ENCODE measurements at places on chromosomes 7 and 10. TPM values are rescaled to one million over a fixed set of nuclear protein-coding genes. Genes with fewer than 3 reads are reported as not detected.

DNA sequence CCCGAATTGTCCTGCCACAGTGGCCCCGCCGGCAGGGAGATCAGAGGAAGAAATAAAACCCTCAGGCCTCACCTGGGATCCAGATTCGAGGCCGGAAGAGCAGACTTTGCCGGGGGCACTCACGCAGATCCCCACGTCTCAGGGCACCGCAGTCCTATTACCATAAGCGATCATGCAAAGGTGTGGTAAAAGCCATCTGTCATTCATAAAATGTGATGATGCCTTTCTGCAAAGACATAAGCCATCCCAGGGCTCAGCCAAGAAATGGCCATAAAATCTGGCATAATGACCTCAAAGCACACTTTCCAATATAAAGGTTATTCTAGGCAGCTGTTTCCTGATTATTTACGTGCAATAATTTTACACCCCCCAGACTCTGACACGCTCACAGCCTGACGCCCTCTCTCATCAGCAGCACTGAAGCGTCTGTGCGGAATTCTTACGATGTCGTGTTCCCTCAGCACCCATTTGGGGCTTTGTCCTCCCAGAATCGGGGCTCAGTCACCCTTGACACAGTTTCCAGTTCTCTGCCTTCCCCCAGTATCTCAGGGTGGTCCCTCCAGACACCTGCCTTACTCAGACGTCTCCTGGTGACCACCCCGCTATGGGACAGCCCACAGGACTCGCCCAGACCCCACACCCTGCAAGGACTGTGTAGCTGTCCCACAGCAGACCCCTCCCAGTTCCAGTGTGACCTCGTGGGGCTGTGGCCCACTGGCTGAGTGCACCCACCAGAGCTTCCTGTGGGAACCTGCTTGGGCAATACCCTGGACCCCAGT is 74.3 kb upstream of the FAM20C start:
- peaks cover 43% of the 10 kb centered on the region for H3K4me1 ChIP-seq
- H3K27me3 ChIP-seq: peaks cover 15% of the 10 kb centered on the region

GRCh38 chr10:79081353-79082034 is 12.7 kb downstream of the ZMIZ1 start:
- H3K4me3 ChIP-seq: no peak overlapping the region
- peaks cover 62% of the 10 kb centered on the region for H3K4me1 ChIP-seq
- no peaks in the 10 kb centered on the region for H3K27me3 ChIP-seq
- no peak for DNase-seq

DNA sequence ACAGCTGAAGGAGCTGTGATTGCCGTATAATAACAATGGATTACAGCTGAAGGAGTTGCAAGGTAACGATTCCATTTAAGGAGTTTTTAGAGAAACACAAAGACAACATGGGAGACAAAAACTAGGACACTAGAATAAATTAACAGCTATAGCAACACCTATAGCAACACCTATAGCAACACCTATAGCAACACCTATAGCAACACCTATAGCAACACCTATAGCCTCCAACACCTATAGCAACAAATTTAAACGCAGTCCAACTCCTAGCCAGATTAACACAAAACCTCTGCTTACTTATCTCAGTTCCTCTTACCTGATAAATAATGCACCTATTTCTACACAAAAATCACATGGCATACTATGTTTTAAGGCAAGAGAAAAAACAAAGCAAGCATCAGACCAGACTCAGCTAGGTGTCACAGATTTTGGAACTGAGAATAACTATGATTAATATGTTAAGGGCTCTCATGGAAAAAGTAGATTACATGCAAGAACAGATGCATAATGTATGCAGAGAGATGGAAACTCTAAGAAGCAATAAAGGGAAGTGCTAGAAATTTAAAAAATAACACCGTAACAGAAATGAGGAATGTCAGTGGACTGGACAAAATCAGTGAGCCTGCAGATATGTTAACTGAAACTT is 55.7 kb upstream of the SRPK2 start:
- no peak overlapping the region for H3K27ac ChIP-seq
- H3K27me3 ChIP-seq: no peaks in the 10 kb centered on the region
- no peak for DNase-seq
- no peaks in the 10 kb centered on the region for H3K4me1 ChIP-seq

DNA sequence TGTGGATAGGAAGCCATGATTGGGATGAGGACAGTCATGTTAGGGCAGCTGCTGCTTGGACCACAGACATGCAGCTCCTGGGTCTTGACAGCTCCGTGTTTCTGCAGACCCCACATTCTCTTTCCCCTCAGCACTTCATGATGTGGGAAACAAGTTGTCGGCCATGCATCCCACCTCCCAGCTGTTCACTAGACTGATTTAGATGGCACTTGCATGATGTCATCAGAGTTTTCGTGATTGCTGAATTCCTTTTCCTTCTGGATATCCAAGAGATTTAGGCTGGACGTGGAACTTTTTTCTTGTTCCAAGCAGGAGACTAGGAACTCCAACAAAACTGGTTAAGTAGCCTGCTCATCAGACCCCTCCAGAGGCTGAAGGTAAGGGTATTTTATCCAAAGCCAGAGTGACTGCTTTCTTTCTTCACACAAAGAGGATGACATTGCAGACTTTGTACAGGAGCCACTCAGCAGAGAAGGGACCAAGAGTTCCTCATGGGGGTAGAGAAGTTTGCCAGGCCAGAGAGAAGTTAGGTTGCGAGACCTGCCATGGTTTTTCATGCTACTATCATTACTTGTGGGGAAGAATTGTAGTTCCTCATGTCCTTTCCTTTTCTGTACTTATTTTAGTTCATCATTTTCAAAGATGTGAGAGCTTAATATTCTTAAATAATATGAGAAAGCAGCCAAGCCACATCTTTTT is 117.7 kb upstream of the GJD4 start:
- no peaks in the 10 kb centered on the region for H3K27me3 ChIP-seq
- no peak overlapping the region for H3K27ac ChIP-seq
- DNase-seq: no peak

GRCh38 chr7:42734568-42734967 is 177.3 kb downstream of the C7orf25 start:
- no peaks in the 10 kb centered on the region for H3K36me3 ChIP-seq
- no peak overlapping the region for H3K27ac ChIP-seq
- H3K4me1 ChIP-seq: no peaks in the 10 kb centered on the region
- H3K27me3 ChIP-seq: peaks cover 3% of the 10 kb centered on the region
- no peak for DNase-seq

DNA sequence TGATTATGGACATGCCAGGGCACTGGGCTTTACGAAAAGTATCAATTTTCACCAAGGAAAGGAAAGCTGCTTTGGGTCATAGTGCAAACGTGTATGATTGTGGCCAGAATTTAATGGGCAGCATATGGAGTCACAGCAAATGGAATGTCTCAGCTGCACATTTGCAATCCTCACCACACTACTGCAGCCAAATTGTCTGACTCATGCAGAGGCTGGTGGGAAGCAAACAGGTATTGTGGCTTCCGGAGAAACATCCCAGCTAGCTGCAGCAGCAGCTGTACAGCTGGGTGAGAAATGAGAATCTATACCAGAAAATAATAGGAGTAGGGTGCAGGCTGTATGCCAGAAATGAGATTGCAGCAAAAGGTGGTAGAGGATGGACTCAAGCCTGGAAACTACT is 374.7 kb upstream of the VWC2 start:
- peak overlapping the region; percentile 32 for H3K27ac ChIP-seq
- no peaks in the 10 kb centered on the region for H3K36me3 ChIP-seq
- DNase-seq: no peak
- no peak overlapping the region for H3K4me3 ChIP-seq
- H3K27me3 ChIP-seq: no peaks in the 10 kb centered on the region

The CPN1 gene
- 0.66 TPM for total RNA-seq

DNA sequence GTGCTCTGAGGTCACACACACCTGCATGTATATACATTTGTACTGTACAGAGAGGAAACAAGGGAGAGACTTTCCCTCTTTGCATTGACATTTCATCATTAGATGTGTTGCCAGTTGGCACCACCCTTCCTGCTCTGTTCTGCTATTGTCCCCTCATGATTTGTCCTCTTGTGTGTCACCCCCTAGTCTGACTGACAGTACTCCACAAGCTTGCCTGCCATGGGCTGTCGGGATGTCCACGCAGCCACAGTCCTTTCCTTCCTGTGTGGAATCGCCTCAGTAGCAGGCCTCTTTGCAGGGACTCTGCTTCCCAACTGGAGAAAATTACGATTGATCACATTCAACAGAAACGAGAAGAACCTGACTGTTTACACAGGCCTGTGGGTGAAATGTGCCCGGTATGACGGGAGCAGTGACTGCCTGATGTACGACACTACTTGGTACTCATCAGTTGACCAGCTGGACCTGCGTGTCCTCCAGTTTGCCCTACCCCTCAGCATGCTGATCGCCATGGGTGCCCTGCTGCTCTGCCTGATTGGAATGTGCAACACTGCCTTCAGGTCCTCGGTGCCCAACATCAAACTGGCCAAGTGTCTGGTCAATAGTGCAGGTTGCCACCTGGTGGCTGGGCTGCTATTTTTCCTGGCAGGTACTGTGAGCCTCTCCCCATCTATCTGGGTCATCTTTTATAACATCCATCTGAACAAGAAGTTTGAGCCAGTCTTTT is 9.4 kb downstream of the CLDN12 start:
- H3K36me3 ChIP-seq: peaks cover 16% of the 10 kb centered on the region
- H3K4me3 ChIP-seq: no peak overlapping the region
- H3K27ac ChIP-seq: 0 out of 2 replicates have a peak overlapping the region, but pooled peaks have one; percentile 12

GRCh38 chr7:158321936-158322615 is 265.5 kb downstream of the PTPRN2 start:
- H3K4me3 ChIP-seq: no peak overlapping the region
- DNase-seq: no peak
- no peak overlapping the region for H3K27ac ChIP-seq
- peaks cover 35% of the 10 kb centered on the region for H3K4me1 ChIP-seq
- H3K27me3 ChIP-seq: peaks cover 10% of the 10 kb centered on the region

The CDH23 gene
- 2.9 TPM for total RNA-seq

DNA sequence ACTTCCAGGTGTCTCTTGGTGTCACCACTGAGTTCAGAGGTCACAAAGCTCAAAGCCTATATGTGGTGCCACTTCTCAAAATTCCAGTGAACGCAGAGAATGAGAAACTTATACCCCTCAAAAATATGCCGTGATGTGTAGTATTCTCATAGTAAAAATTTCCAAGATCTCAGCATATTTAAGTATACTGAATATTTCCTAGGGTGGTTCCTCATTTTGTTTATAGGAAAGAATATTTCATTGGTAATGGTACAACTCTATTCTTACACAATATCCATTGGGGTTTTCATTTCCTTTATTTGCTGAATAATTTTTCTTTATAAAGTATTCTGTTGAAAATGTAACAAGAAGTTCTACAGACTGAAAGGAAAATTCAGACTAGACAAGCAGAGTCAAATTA is 58.9 kb upstream of the ADO start:
- H3K27ac ChIP-seq: no peak overlapping the region
- H3K4me1 ChIP-seq: peaks cover 11% of the 10 kb centered on the region
- H3K4me3 ChIP-seq: no peak overlapping the region
- no peaks in the 10 kb centered on the region for H3K36me3 ChIP-seq
- H3K27me3 ChIP-seq: no peaks in the 10 kb centered on the region

The RTKN2 gene
- total RNA-seq: 16.8 TPM

GRCh38 chr10:68110027-68110426 is 739 bp downstream of the MYPN start:
- H3K4me1 ChIP-seq: peaks cover 10% of the 10 kb centered on the region
- H3K4me3 ChIP-seq: no peak overlapping the region
- no peak overlapping the region for H3K27ac ChIP-seq
- no peak for DNase-seq
- H3K27me3 ChIP-seq: no peaks in the 10 kb centered on the region

DNA sequence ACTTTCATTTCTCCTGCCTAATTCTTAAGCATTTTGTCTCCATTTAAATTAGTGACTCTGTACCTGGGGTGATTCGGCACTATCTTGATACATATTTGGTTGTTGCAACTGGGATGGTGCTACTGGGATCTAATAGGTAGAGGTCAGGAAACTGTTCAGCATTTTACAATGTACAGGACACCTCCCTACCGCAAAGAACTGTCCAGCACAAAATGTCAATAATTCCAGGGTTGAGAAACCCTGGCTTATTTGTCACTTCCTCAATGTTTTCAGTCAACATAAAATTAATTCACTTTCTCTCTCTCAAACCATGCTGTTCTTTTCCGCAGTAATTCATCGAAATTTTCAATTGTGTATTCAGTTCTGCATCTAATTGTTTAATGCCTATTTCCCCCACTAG is 151.4 kb upstream of the CALCR start:
- no peak overlapping the region for H3K27ac ChIP-seq
- no peak for DNase-seq
- no peaks in the 10 kb centered on the region for H3K27me3 ChIP-seq
- no peaks in the 10 kb centered on the region for H3K36me3 ChIP-seq
- no peak overlapping the region for H3K4me3 ChIP-seq

GRCh38 chr10:123574109-123574698 is 92.0 kb upstream of the GPR26 start:
- H3K4me3 ChIP-seq: no peak overlapping the region
- no peak for DNase-seq
- peaks cover 2% of the 10 kb centered on the region for H3K27me3 ChIP-seq
- no peaks in the 10 kb centered on the region for H3K36me3 ChIP-seq

The CALML3 gene
- total RNA-seq: not detected

The SH2D4B gene
- total RNA-seq: 0.09 TPM

DNA sequence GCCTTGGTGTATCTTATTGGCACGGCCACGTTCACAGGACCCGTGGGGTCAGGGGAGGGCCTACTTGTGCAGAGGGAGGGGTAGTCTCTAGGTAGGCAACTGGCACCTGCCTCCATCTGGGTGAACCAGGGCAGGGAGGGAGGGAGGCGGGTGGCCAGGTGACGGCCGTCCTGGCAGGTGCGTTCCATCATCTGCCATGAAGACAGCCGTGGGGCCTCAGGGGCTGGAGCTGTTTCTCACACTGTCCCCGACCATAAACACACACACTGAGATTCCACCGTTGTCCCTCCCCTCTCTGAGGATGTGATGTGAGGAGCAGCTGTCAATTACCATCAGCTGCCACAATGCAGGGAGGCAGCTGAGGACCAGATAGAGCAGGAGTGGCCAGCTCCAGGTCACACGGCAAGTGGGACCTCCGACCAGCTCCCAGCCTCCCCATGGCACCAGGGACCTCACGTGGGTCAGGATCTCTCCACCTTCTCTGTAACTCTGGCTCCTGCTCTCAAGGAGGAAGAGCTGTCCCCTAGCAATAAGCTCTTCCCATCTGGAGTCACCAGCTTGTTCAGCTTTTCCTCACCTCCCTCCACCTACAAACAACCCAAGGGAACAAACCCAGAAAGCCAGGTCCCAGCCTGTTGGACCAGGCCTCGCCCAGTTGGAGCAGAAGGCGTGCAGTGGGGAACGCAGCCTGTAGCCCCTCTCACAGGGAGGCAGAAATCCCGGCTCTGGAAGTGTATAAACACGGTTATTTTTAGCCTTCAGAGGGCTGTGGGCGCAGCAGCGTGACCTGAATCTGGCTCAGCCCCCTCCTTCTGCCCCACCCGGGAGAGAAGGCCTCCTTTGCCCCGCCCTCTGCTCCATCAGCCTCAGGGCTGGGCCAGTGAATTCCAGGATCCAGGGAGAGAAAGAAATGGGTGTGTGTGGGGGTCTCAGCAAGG is 33.1 kb downstream of the ZMIZ1 start:
- DNase-seq: no peak
- H3K4me3 ChIP-seq: no peak overlapping the region

The DENND2A gene
- total RNA-seq: 10.0 TPM

GRCh38 chr7:139995017-139995915 is 67.5 kb downstream of the PARP12 start:
- no peak overlapping the region for H3K27ac ChIP-seq
- DNase-seq: no peak
- H3K36me3 ChIP-seq: no peaks in the 10 kb centered on the region
- H3K4me1 ChIP-seq: peaks cover 5% of the 10 kb centered on the region
- no peak overlapping the region for H3K4me3 ChIP-seq

The SGCE gene
- total RNA-seq: 25.3 TPM

The CEP55 gene
- total RNA-seq: 15.8 TPM

- DNase-seq: no peak
- H3K27ac ChIP-seq: no peak overlapping the region
- H3K4me3 ChIP-seq: no peak overlapping the region
- no peaks in the 10 kb centered on the region for H3K27me3 ChIP-seq
- no peaks in the 10 kb centered on the region for H3K36me3 ChIP-seq
Measured at GRCh38 chr7:88806280-88807037, 10.9 kb upstream of the TEX47 start.
